ENCODE measurements at places on chromosomes 7 and 10. TPM values are rescaled to one million over a fixed set of nuclear protein-coding genes. Genes with fewer than 3 reads are reported as not detected.

Gene ADIRF
- 605 TPM for total RNA-seq

Gene SFTPA1
- not detected for total RNA-seq

Gene AGR2
- 223 TPM for total RNA-seq

Gene PLXNA4
- 2.5 TPM for total RNA-seq

Gene SLC29A4
- 4.8 TPM for total RNA-seq

Gene SPDYE1
- total RNA-seq: not detected

DNA sequence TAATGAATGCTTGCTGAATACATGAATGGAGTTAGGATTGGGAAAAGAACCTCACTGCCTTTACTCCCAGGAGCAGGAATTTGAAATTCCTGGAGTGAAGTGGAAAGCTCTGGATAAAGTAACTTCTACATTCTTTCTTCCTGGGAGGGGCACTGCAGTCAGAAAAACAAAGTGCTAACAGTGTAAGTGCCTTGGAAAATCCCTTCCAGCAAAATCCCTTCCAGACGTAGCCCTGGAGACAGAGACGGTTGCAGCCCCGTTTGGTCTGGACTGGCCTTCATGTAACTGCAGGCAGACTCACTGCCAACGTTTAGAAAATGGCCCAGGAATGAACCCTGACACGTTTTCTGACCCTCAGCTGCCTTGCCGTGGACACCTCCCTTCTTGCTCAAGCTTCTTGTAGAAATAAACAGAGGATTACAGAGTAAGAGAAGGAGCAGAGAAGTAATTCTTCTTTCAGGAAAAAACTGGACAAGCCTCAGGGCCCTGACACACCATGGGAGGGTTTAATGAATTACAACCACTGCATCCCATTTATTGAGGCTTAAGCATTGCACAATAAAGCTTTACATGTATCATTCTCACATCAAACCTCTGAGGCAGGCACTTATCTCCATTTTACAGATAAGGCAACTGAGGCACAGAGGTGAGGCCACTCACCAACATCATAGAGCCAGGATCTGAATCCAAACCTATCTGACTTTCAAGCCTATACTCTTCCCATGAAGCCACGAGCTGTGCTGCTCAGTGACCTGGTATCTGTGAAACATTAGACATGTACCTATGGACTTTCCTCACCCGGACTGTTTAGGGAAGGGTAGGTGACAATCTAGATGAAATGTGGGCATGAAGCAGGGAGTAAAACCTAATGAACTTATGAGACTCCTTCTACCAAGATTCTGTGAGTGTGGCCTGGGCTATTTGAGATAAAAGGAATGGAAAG lies 7.8 kb downstream of the ITPRIP start:
- DNase-seq: no peak

- DNase-seq: no peak
Observed at GRCh38 chr10:79380946-79381721, 33.9 kb downstream of the PPIF start.

DNA sequence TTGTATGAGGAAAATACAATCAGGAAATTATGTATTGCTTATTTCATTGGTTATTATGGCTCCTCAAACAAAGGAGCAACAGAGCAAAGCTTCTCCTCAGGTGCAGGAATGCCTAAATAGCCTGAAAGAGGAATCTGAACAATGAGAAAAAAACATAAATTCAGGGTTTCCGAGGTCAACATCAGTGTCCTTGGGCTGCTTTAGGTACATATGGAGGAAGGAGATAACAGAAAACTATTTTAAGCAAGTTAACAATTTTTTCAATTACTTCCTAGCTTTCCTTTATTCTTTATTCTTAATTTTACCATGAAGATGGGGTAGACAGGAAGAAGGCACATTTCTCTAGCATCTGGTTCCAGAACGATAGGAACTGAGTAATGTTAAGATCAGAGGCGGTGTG lies 14.0 kb downstream of the SLC16A9 start:
- DNase-seq: no peak

- DNase-seq: no peak
Observed at GRCh38 chr7:95700917-95701316, 71.4 kb upstream of the DYNC1I1 start.

GRCh38 chr10:74743401-74743800 lies 83.0 kb upstream of the KAT6B start:
- no peak for DNase-seq

DNA sequence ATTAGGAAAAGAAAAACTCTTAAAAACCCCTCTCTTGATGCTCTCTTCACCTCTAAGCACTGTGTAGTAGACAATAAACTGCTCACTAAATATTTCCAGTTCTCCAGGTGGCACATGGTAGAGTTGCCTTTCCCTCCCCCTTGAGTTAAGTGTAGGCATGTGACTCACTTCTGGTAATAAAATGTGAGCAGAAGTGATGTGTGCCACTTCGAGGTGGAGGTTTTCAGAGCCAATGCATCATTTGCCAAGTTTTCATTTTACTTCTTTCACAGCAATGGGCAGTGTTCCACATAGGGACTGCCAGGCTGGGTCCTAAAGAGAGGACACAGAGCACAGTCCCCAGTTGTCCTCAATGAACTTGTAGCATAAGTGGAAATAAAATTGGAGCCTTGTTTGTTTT lies 131.6 kb upstream of the NPY start:
- DNase-seq: no peak

GRCh38 chr7:97089771-97090170 lies 27.7 kb upstream of the SDHAF3 start:
- DNase-seq: no peak

- no peak for DNase-seq
Observed at GRCh38 chr7:22996470-22996869, 17.5 kb downstream of the HYCC1 start.

GRCh38 chr7:81810476-81811155 lies 40.8 kb upstream of the HGF start:
- no peak for DNase-seq

DNA sequence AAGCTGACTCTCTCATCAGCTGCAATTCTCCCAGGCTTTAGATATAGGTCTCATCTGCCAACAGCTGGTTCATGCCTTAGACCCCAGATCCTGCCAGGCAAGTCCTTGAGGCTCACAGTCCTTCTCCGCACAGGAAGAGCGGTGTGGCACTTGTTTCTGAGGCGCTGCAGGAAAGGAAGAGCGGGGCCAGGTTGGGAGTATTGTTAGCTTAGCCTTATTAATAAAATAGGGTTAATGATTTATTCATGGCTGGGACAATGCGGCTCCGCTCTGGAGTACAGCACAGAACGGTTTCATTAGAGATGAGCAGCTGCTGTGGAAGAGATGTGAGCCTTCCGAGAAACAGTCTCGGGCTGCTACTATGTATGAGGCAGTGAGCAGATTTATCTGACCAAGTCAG lies 78.1 kb downstream of the FZD1 start:
- no peak for DNase-seq

DNA sequence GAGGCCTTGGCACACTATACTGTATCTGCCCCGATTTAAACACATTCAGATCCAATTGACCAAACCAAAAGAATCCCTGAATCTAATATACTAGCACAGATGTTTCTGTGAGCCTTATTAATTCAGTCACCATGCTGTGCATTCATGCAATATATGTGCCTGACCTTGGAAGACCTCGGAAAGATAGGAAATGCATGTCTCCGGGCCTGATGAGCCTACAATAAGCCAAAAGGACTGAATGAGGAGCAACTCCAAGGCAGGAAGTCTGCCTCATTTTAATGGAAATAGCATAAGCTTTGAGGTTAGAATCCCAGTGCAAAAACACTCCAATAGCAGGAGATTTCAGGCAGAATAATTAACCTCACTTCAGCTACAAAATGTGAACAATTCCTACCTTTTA lies 316.7 kb downstream of the LRRTM3 start:
- no peak for DNase-seq

- no peak for DNase-seq
Observed at GRCh38 chr10:33664070-33664469, 329.6 kb upstream of the NRP1 start.

DNA sequence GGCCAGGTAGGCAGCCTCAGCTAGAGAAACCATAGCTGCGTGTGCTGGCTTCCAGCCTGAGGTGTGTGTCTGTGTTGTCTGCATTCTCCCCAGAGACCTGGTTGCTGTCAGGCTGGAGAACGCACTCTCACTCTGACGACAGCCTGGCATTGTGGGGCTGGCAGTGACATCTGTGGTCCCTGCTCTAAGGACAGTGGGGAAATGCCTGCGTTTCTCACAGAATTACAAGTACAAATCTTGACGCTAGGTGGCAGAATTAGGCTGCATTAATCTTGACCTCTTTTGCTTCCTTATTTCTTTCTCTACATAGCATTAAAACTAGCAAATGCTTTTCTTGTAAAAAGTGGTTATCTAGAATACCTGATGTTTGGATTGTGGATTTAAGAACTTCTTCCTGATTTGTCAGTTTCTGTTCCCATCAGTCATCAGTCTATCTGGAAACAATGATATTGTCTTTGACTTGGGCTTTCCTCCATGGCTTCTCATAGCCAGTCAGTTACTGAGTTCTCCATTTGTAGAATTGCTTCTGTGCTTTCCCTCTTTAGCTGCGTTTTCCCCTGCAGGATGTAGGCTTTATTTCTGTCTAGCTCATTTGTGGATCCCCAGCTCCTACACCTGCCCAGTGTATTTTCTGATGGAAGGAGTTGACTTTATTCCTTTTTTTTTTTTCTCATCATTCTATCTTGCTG lies 86.0 kb downstream of the FANK1 start:
- DNase-seq: no peak

DNA sequence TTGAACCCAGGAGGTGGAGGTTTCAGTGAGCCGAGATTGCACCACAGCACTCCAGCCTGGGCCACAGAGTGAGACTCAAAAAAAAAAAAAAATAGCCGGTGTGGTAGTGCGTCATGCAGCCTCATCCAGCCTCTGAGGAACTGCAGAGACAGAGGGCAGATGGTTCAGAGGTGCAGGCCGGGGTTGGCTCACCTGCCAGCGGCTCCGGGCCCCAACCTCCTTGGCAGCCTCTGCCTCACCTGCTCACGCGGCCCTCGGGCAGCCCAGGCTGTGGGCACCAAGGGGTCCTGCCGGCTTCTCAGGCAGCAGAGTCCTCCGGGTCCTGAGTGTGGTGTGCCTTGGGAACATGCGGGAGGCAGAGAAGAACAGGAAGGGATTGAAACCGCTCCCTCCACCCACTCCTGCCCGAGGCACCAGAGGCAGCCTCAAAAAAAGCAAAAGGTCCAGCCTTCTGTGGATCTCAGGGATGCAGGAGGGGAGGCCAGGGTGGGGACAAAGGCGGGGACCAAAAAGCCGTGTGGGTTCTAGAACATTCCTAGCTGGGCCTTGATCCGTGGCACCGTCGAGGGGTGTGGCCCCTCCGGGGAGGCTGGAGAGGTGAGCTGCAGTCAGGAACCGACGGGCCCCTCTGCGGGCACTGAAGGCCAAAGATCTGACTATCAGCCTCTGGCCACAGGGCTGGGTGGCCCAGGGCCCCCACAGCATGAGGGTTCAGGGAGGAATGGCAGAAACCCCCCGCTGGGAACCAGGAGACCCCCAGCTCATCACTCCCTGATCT lies 55.4 kb upstream of the DNAJB6 start:
- DNase-seq: no peak

DNA sequence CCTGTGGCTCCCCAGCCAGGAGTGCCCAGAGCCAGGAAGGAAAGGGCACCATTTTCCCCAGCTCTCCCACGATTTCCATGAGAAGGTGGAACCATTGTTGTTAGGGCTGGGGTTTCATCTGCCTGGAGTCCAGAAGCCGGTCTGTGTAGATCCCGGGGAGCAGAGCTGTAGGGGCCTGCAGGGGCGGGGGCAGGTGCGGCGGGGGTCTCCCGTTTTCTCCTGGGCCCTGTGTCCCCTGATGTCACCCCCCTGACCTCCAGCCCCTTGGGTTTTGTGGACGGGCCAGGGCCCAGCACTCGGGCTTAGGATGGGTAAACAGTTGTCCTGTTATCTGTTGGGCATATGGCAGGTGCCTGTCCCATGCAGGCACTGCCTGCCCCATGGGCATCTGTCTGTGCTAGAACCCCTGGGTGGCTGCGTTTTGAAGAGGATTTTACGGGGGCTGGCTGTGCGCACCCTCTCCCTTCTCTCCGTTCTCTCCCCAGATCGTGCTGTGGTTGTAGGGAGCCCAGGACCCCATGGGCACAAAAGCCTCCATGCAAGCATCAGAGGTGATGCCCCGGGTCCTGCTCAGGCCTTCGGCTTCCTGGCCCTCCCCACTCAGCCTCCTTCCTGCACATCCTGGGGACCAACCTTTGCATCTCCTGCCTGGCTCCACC lies 158.8 kb downstream of the WDR37 start:
- DNase-seq: no peak

GRCh38 chr7:10685040-10685439 lies 288.6 kb upstream of the PHF14 start:
- DNase-seq: no peak
